Right lobe of liver (tissue), 6 donors: ENCODE measurements at places on chromosomes 1 and 21.

DNA sequence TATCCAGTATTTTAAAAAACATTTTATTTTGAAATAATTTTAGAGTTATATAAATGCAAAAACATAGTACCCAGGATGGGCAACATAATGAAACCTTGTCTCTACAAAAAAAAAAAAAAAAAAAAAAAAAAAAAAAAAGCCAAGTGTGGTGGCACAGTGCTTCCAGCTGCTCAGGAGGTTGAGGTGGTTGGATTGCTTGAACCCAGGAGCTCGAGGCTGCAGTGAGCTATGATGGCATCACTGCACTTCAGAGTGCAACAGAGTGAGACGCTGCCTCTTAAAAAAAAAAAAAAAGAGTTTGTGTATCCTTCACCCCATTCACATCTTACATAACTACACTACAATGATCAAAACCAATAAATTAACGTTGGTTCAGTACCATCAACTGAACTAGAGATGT is 115.6 kb upstream of the KIF26B start:
- no peak overlapping the region for H3K4me3 ChIP-seq
- H3K27ac ChIP-seq = no peak overlapping the region
- DNase-seq = no peak
- no peaks in the 10 kb centered on the region for H3K27me3 ChIP-seq
- no peaks in the 10 kb centered on the region for H3K36me3 ChIP-seq
- no peaks in the 10 kb centered on the region for H3K4me1 ChIP-seq

GRCh38 chr1:229378586-229379367 is 35.9 kb upstream of the CCSAP start:
- no peaks in the 10 kb centered on the region for H3K4me1 ChIP-seq
- H3K4me3 ChIP-seq = no peak overlapping the region
- DNase-seq = no peak
- H3K27me3 ChIP-seq = no peaks in the 10 kb centered on the region
- no peaks in the 10 kb centered on the region for H3K36me3 ChIP-seq

DNA sequence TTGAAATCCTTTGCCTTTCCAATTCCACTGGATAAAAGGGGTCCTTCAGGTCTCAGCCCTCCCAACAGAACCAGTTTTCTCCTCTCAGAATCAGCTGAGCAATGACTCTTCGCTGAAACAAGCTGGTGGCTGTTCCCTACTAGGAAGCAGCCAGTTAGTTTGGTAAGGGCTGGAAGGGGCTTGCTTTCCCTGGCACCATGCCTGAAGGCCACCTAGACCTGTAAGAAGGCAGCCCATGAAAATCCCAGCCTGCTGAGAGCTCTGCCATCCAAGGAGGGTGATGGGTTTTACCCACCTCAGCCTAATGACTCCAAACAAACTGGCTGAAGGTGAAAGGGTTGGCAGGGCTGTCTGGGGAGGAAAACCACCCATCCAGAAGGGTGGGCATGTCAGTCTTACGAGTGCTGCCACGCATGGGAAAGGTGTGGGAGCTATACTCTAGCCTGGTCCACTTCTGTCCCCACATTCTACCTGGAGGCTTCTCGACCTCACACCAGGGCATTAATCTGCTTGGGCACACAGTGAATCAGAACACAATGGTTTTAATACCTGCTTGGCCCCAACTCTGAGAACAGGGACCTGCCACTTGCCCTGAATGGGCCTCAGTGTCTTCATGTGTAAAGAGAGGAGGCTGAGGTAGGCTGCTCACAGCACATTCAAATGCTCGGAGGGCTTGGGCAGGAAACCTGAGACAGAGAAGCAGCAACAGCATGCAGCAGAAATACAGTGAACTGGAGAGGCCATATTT is 53.0 kb downstream of the CD46 start:
- H3K36me3 ChIP-seq = peaks cover 72% of the 10 kb centered on the region
- no peak overlapping the region for H3K27ac ChIP-seq
- no peak for DNase-seq
- no peak overlapping the region for H3K4me3 ChIP-seq
- H3K4me1 ChIP-seq = peaks cover 25% of the 10 kb centered on the region
- H3K27me3 ChIP-seq = no peaks in the 10 kb centered on the region

- H3K27ac ChIP-seq = peak overlapping the region; percentile 81
- H3K4me1 ChIP-seq = peaks cover 6% of the 10 kb centered on the region
- no peaks in the 10 kb centered on the region for H3K36me3 ChIP-seq
- H3K27me3 ChIP-seq = no peaks in the 10 kb centered on the region
- DNase-seq = no peak
- H3K4me3 ChIP-seq = peak overlapping the region; percentile 84
Observed at GRCh38 chr1:170530972-170531757, 801 bp upstream of the GORAB start.

DNA sequence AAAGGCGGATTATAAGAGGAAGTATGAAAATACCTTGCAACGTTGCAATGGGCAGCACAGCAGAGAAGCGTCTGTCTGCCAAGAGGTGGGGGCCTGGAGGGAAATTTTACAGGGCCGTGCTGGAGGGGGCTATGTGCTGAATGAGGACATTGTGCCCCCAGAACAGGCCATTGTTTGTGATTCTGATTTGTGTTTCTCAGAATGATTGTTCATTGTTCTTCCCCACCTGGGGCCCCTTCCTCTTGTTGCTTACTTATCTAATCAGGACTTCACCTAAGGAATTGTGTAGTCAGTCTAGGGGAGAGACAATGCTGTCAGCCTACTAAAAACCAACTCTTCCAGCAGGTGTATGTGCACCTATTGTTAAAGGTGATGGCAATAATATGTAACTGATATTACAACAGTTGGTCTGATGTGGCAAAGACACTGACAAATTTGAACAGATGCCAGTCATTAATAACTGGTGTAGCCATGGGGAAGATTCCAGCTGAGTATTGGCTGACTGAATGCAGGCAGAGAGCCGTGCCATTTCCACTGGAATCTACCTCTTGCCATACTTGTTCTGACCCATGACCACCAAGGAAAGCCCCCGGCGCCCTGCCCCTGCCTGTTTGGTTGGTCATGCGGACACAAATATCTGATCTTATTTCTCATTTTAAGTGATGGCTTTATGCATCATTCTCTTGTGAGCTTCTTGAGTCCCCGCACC is 45.2 kb upstream of the PSEN2 start:
- H3K4me3 ChIP-seq = no peak overlapping the region
- H3K27me3 ChIP-seq = no peaks in the 10 kb centered on the region
- H3K27ac ChIP-seq = no peak overlapping the region

DNA sequence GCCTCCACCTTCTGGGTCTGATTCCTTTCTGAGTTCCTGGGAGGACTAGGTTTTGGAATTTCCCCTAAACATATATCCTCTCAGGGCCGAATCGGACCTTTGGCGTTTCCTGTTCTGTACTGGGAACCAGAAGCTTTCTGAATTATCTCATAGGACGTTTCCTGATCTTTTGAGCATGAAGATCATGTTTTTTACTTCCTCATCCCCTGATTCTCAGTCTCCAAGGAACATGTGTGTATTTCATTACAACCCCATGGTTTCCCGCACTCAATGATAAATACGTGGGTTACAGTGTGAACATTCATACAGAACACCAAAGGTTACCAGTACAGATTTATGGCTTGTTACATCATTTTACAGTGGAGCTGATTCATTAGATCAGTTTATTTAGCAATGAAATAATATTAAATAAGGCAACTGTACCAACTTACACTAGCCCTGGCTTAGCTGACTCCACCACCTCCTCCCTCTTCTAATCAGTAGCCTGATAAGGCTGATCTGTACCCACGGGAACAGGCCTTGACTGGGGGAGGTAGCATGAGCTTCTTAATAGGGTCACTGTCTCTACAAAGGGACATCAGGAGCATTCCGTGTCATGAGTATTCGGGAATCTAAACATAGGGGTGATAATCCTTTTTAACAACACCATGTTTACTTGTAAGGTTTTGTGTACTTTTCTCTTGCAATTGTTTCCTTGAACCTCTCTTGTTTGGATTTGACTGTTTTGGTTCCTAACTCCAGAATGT is 57.8 kb upstream of the ERRFI1 start:
- H3K4me1 ChIP-seq = peaks cover 15% of the 10 kb centered on the region
- H3K27ac ChIP-seq = peak overlapping the region; percentile 53
- no peak for DNase-seq
- H3K4me3 ChIP-seq = no peak overlapping the region

- H3K36me3 ChIP-seq = no peaks in the 10 kb centered on the region
- no peak overlapping the region for H3K4me3 ChIP-seq
- no peak for DNase-seq
- peaks cover 28% of the 10 kb centered on the region for H3K4me1 ChIP-seq
- no peak overlapping the region for H3K27ac ChIP-seq
Observed at GRCh38 chr1:111570781-111571181, 48.8 kb upstream of the RAP1A start.

DNA sequence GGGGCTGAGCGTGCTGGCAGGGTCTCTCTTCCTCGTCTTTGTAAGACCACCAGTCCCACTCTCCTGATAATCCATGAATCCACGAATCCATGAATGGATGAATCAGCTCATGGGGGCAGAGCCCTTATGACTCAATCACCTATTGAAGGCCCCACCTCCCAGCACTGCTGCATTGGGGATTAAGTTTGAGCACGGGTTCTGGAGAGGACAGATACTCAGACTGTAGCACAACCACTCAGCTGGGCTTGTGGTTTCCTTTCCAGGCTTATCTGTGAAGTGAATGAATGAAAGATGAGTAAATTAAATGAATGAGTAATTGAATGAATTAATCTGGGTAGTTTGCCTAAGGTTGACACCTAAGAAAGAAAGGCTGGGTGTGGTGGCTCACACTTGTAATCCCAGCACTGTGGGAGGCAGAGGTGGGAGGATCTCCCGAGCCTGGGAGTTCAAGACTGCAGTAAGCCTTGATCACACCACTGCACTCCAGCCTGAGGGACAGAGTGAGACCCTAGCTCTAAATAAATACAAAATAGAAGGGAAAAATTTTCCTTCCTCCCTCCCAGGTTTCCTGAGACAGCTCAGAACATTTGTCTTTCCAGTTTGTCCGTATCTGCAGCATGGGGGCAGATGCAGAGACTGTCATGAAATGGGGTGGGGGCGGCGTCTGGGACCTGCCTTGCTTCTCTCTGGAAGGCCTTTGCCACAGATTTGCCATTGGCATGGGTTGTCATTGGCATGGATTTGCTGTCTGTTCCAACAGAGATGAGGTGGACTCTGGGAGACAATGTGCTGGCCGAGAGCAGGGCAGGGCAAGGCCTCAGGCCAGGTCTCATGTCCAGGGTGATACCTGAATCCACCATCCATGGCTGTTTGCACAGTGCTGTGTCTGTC is 187.7 kb upstream of the C1orf174 start:
- no peaks in the 10 kb centered on the region for H3K27me3 ChIP-seq
- no peak overlapping the region for H3K4me3 ChIP-seq
- no peak overlapping the region for H3K27ac ChIP-seq

- H3K27me3 ChIP-seq = no peaks in the 10 kb centered on the region
- DNase-seq = peak; percentile 72
- peak overlapping the region; percentile 88 for H3K27ac ChIP-seq
- peaks cover 18% of the 10 kb centered on the region for H3K4me1 ChIP-seq
- no peaks in the 10 kb centered on the region for H3K36me3 ChIP-seq
Observed at GRCh38 chr1:197774466-197775281, 606 bp downstream of the DENND1B start.

- peaks cover 30% of the 10 kb centered on the region for H3K36me3 ChIP-seq
- H3K4me3 ChIP-seq = no peak overlapping the region
- no peaks in the 10 kb centered on the region for H3K27me3 ChIP-seq
- peak overlapping the region; percentile 72 for H3K27ac ChIP-seq
- no peak for DNase-seq
- H3K4me1 ChIP-seq = peaks cover 6% of the 10 kb centered on the region
Observed at GRCh38 chr1:156128654-156129597, 14.4 kb downstream of the LMNA start.

GRCh38 chr1:86829321-86829720 is 84.6 kb downstream of the SELENOF start:
- no peaks in the 10 kb centered on the region for H3K36me3 ChIP-seq
- H3K27me3 ChIP-seq = no peaks in the 10 kb centered on the region
- H3K27ac ChIP-seq = no peak overlapping the region
- H3K4me3 ChIP-seq = no peak overlapping the region
- DNase-seq = no peak
- peaks cover 5% of the 10 kb centered on the region for H3K4me1 ChIP-seq

DNA sequence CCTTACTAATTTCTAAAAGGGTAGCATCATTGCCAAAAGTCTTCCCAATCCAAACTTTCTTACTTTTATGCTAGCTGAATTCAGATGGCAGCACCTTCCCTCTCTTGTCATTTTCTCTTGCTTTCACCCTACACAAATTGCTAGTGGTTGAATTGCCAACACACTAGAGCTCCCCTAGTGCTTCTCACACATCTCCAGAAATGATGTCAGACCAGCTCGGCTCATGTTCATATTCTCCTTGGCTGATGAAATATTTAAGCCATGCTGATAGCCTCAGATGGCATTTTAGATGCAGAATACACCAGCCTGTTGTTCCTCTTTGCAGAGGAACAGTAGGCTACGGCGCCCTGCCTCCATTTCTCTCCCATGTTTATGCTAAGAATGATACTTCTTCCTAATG is 256.9 kb downstream of the PTBP2 start:
- H3K4me3 ChIP-seq = no peak overlapping the region
- H3K27ac ChIP-seq = no peak overlapping the region
- DNase-seq = no peak
- H3K36me3 ChIP-seq = no peaks in the 10 kb centered on the region
- H3K27me3 ChIP-seq = no peaks in the 10 kb centered on the region

GRCh38 chr1:156804572-156805243 is 11.9 kb downstream of the SH2D2A start:
- no peaks in the 10 kb centered on the region for H3K27me3 ChIP-seq
- H3K27ac ChIP-seq = no peak overlapping the region
- H3K4me1 ChIP-seq = no peaks in the 10 kb centered on the region
- no peak for DNase-seq
- H3K4me3 ChIP-seq = no peak overlapping the region
- peaks cover 7% of the 10 kb centered on the region for H3K36me3 ChIP-seq

DNA sequence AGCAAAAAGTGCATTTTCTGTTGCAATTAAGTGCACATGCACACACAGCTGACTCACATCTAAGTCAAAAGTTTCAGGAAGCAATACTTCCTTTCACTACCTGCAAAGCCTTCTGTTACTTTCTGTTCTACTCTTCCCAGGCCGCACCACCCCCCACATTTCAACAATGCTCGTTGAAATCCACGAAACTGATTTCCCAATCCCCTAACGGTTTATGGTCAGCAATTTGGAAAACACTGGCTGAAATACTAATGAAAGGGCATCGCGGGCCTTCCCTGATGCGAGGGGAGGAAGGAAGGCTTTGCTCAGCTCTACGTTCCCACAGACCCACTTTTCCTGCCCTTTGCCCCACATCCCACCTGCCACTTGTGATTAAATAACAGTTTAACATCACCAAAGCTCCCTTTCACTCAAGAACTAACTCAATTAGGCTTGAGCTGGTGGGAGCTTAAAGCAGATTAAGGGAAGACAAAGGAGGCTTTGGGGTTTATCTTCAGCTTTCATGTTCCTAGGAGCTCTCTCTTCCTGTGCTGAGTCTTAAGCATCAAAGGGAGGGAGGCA is 243.2 kb upstream of the RAB4A start:
- peak overlapping the region; percentile 67 for H3K27ac ChIP-seq
- H3K4me1 ChIP-seq = no peaks in the 10 kb centered on the region
- no peak for DNase-seq
- H3K4me3 ChIP-seq = no peak overlapping the region
- H3K27me3 ChIP-seq = no peaks in the 10 kb centered on the region

GRCh38 chr1:5745800-5746610 is 246.2 kb downstream of the NPHP4 start:
- no peaks in the 10 kb centered on the region for H3K4me1 ChIP-seq
- H3K27ac ChIP-seq = no peak overlapping the region
- no peaks in the 10 kb centered on the region for H3K36me3 ChIP-seq
- H3K4me3 ChIP-seq = no peak overlapping the region
- no peaks in the 10 kb centered on the region for H3K27me3 ChIP-seq
